ENCODE measurements at places on chromosomes 13 and 19. TPM values are rescaled to one million over a fixed set of nuclear protein-coding genes. Genes with fewer than 3 reads are reported as not detected.

CD22 gene
- total RNA-seq: 0.09 TPM

GRCh38 chr19:42250666-42251531 lies 4.0 kb downstream of the ERF start:
- no peak overlapping the region for H3K4me3 ChIP-seq
- H3K27me3 ChIP-seq: no peaks in the 10 kb centered on the region
- no peak overlapping the region for H3K27ac ChIP-seq
- no peak for DNase-seq
- H3K36me3 ChIP-seq: no peaks in the 10 kb centered on the region

- H3K4me3 ChIP-seq: peak overlapping the region; percentile 45
- no peak overlapping the region for H3K27ac ChIP-seq
- H3K27me3 ChIP-seq: peaks cover 4% of the 10 kb centered on the region
- peaks cover 20% of the 10 kb centered on the region for H3K4me1 ChIP-seq
Measured at GRCh38 chr19:918481-919198, 1.5 kb downstream of the KISS1R start.

GRCh38 chr13:40456397-40456953 lies 210.0 kb downstream of the FOXO1 start:
- no peaks in the 10 kb centered on the region for H3K27me3 ChIP-seq
- no peaks in the 10 kb centered on the region for H3K36me3 ChIP-seq
- no peaks in the 10 kb centered on the region for H3K4me1 ChIP-seq
- H3K4me3 ChIP-seq: no peak overlapping the region
- H3K27ac ChIP-seq: no peak overlapping the region

DNA sequence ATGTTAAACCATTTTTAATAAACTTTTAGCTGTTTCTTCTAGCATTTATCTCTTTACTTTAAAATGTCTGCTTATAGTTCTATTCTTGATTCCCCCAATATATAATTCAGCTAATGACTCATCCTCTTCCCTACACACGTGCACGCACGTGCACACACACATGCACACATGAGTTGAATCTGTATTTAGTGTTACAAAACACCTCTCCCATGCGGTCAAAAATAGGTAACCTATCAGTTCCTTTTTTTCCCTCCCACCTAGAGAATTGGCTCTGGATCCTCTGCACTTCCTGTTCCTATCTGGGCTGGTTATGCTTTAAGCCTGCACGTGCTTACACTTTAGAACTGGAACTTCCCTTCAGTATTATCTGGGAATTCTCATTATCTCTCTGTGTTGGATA lies 144.1 kb downstream of the PAN3 start:
- H3K27me3 ChIP-seq: no peaks in the 10 kb centered on the region
- DNase-seq: no peak
- H3K36me3 ChIP-seq: peaks cover 41% of the 10 kb centered on the region
- H3K4me1 ChIP-seq: no peaks in the 10 kb centered on the region

OR7A5 gene
- total RNA-seq: not detected

GRCh38 chr13:91308299-91308698 lies 39.2 kb upstream of the MIR17HG start:
- no peak overlapping the region for H3K27ac ChIP-seq
- H3K4me3 ChIP-seq: no peak overlapping the region
- DNase-seq: no peak
- no peaks in the 10 kb centered on the region for H3K27me3 ChIP-seq

IFI30 gene
- 34.5 TPM for total RNA-seq

DNA sequence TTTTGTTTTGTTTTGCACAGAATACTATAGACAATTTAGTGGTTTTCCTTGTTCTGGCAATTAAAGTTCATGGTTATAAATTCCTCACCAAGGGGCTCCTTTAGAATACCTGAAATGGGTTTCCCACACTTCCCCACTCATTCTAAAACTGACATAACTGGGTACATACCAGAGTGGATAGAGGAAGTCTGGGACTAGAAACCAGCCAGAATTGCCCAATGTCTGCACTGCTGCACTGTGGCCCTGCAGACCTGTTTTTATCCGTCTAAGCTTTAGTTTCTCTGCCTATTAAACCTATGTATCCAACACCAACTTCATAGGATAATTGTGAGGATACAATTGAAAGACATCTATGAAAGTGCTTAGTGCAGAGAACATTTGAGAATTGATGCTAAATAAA lies 498.6 kb downstream of the KCTD12 start:
- no peaks in the 10 kb centered on the region for H3K27me3 ChIP-seq
- H3K4me1 ChIP-seq: no peaks in the 10 kb centered on the region
- H3K36me3 ChIP-seq: no peaks in the 10 kb centered on the region
- H3K4me3 ChIP-seq: no peak overlapping the region

- H3K27me3 ChIP-seq: no peaks in the 10 kb centered on the region
- no peaks in the 10 kb centered on the region for H3K36me3 ChIP-seq
- H3K27ac ChIP-seq: no peak overlapping the region
- DNase-seq: no peak
Measured at GRCh38 chr19:2729943-2730818, 9.0 kb upstream of the DIRAS1 start.

GRCh38 chr19:41226053-41226873 lies 7.2 kb downstream of the AXL start:
- no peak for DNase-seq
- no peaks in the 10 kb centered on the region for H3K36me3 ChIP-seq
- peak overlapping the region; percentile 55 for H3K4me3 ChIP-seq
- H3K27me3 ChIP-seq: peaks cover 2% of the 10 kb centered on the region
- H3K4me1 ChIP-seq: peaks cover 13% of the 10 kb centered on the region

- H3K36me3 ChIP-seq: peaks cover 7% of the 10 kb centered on the region
- no peaks in the 10 kb centered on the region for H3K27me3 ChIP-seq
- no peaks in the 10 kb centered on the region for H3K4me1 ChIP-seq
- H3K4me3 ChIP-seq: no peak overlapping the region
Measured at GRCh38 chr13:27104606-27105005, 67.0 kb downstream of the USP12 start.

DNA sequence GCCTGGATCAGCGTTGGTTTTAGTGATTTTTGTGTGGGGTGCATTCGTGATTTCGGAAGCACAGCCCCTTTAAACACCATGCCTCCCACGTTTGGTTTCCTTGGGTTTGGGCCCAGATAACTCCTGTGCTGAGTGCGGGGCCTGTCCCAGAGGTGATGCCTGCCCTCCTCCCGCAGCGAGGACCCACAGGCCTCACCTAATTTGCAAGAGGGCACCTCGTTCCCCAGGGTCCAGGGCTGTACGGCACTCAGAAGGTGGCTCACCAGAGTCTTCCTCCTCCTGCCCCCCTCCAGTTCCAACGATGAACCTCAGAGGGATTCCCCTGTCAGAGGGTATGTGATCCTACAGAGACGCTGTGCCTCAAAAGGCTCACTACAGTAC lies 54.3 kb upstream of the SOX1 start:
- H3K4me1 ChIP-seq: no peaks in the 10 kb centered on the region
- H3K27ac ChIP-seq: no peak overlapping the region
- no peaks in the 10 kb centered on the region for H3K27me3 ChIP-seq

- no peak for DNase-seq
- no peak overlapping the region for H3K4me3 ChIP-seq
- peaks cover 4% of the 10 kb centered on the region for H3K4me1 ChIP-seq
- H3K27ac ChIP-seq: no peak overlapping the region
Measured at GRCh38 chr19:3975637-3976087, 4.8 kb upstream of the DAPK3 start.

- no peak for DNase-seq
- no peak overlapping the region for H3K4me3 ChIP-seq
- H3K4me1 ChIP-seq: no peaks in the 10 kb centered on the region
- no peaks in the 10 kb centered on the region for H3K27me3 ChIP-seq
Measured at GRCh38 chr13:63308549-63309165, 1893.0 kb upstream of the PCDH20 start.

ETV2 gene
- total RNA-seq: 1.2 TPM

DNA sequence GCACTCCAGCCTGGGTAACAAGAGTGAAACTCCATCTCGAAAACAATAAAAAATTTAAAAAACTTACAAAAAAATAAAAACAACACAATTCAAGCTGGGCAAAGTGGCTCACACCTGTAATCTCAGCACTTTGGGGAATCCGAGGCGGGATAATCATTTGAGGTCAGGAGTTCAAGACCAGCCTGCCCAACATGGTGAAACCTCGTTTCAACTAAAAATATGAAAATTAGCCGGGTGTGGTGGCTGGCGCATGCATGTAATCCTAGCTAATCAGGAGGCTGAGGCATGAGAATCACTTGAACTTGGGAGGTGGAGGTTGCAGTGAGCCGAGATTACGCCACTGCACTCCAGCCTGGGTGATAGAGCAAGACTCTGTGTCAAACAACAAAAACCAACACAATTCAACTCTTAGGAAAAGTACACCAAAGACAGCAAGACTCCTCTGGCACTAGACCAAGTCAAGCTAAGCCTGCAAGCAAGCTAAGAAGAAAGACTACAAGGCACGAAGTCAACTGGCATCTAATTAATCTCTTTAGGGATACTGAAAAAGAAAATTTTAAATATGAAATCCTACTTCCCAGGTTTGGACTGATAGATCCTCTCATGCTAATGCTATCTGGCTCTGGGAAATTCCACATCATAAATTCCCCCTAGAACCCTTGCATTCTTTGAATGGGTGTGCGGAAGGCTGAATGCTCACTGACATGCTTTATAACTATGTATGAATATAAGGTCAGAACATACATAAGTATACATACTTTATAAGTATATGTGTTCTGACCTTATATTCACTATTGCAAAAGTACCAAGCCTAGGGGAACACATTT lies 7.9 kb downstream of the PBX4 start:
- no peak overlapping the region for H3K4me3 ChIP-seq
- H3K4me1 ChIP-seq: peaks cover 29% of the 10 kb centered on the region
- no peaks in the 10 kb centered on the region for H3K36me3 ChIP-seq
- no peak for DNase-seq
- H3K27me3 ChIP-seq: no peaks in the 10 kb centered on the region

PLK5 gene
- total RNA-seq: not detected

LILRA1 gene
- not detected for total RNA-seq

Measured in CD8-positive, alpha-beta memory T cell (primary cell).